Transverse colon (tissue), 4 donors: ENCODE measurements at places on chromosomes 11 and 22. TPM values are rescaled to one million over a fixed set of nuclear protein-coding genes. Genes with fewer than 3 reads are reported as not detected.

DNA sequence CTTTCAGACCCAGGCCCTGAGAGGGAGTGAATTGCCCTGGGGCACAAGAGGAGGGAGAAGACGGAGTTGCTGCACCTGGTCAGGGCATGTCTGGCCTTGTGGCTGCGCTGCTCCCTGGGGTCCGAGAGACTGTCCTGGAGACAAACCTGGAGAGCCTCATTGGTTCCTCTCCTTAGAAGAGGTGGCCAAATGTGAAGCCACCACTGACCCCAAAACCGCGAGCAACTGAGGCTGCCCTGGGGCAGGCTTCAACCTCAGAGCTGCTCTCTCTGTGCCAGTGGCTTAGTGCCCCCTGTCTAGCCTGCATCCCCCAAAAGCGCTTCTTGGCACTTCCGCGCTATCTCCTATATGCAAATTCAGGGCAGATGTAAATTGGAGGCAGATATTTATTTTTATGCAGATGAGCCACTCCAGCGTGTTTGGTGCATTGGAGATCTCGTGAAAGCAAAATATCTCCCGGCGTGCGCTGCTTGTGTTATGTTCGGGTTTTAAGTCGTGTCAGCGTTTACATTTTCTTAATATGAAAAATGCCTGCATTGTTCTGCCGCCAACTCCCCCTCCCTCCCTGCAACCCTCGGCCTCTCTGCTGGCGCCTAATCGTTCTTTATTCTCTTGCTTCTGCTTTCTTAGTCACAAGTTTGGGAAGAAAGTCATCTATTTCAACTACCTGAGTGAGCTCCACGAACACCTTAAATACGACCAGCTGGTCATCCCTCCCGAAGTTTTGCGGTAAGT lies 69.5 kb downstream of the ARHGAP8 start:
- no peak for DNase-seq
- H3K4me1 ChIP-seq: no peaks in the 10 kb centered on the region
- no peak overlapping the region for H3K4me3 ChIP-seq
- no peak overlapping the region for H3K27ac ChIP-seq
- H3K36me3 ChIP-seq: no peaks in the 10 kb centered on the region

GRCh38 chr11:45021692-45022141 lies 71.0 kb upstream of the TP53I11 start:
- no peaks in the 10 kb centered on the region for H3K27me3 ChIP-seq
- DNase-seq: peak; percentile 24
- H3K4me1 ChIP-seq: no peaks in the 10 kb centered on the region
- H3K4me3 ChIP-seq: no peak overlapping the region
- H3K27ac ChIP-seq: no peak overlapping the region

GRCh38 chr11:92347454-92347853 lies 122.8 kb downstream of the FAT3 start:
- H3K27ac ChIP-seq: no peak overlapping the region
- H3K4me3 ChIP-seq: no peak overlapping the region
- H3K27me3 ChIP-seq: no peaks in the 10 kb centered on the region
- H3K4me1 ChIP-seq: no peaks in the 10 kb centered on the region

The KCNJ1 gene
- not detected for total RNA-seq

DNA sequence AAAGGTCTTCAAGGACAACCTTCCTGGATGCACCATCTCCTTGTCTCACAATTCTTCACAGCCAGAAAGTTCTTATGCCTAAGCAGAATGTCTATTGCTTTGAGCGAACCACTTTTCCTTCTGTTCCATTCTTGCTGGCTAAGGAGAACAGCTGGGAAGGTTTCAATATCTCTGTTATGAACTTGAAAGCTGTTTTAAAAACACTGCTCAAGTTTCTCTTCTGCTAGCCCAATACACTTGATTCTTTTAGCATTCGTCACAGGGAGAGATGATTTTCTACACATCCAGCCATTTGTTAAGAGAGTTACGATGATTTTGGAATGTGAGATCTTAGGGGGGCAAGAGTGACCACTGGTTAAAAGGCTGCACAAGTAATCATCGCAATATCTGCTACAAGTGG lies 249.3 kb downstream of the KIRREL3 start:
- no peak overlapping the region for H3K27ac ChIP-seq
- no peaks in the 10 kb centered on the region for H3K4me1 ChIP-seq
- no peaks in the 10 kb centered on the region for H3K27me3 ChIP-seq
- no peak for DNase-seq

DNA sequence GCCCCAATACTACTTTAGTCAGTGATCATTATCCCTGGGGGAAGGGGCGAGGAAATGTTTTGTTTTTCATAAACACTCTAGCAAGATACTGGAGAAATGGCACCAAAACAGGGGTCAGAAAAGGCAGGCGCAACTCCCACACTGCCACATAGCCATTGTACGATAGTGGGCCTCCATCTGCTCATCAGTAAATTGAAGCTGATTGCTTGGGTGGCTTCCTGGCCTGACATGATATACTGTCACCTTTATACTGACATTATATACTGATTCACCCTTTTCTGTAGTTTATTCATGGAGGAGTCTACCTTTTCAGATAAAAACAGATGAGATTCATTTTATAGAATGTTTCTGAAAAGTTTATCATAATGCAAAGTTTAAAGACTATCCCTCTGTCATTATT lies 51.6 kb upstream of the CCDC34 start:
- DNase-seq: no peak
- H3K4me3 ChIP-seq: no peak overlapping the region
- no peaks in the 10 kb centered on the region for H3K4me1 ChIP-seq
- H3K36me3 ChIP-seq: no peaks in the 10 kb centered on the region
- no peak overlapping the region for H3K27ac ChIP-seq

DNA sequence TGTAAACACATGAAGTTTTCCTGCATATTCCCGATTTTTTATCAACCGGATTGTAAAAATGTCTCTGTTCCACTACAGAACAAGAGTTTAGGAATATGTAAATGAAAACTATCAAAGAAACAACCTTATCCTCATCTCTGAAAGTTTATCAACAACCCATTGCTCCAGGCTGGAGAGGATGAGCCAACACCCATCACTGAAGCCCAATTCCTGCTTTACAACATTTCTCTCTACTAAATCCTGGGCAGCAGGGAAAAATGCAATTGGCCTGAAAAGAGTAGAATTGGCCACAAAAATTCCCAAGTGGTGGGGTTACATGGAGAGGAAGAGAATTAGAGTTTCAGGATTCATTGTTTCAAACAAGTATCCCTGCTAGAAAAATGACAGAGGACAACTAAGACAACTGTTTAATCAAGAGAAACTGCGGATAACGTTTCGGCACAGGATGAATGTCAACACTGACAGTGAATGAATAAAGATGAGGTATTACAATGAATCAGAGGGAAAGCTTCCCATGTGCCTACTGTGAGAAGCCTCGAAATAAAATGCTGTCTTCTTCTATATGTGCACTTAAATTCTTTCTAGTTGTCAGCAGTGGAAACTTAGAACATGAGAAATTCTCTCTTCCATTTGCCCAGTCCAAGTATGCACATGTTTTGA lies 317.3 kb upstream of the ANO3 start:
- no peak overlapping the region for H3K4me3 ChIP-seq
- no peaks in the 10 kb centered on the region for H3K27me3 ChIP-seq
- no peaks in the 10 kb centered on the region for H3K36me3 ChIP-seq
- no peak for DNase-seq

- no peak for DNase-seq
- H3K27me3 ChIP-seq: no peaks in the 10 kb centered on the region
- H3K4me1 ChIP-seq: no peaks in the 10 kb centered on the region
- no peaks in the 10 kb centered on the region for H3K36me3 ChIP-seq
These were observed 17.5 kb downstream of the NCR3LG1 start for GRCh38 chr11:17369094-17369493.

DNA sequence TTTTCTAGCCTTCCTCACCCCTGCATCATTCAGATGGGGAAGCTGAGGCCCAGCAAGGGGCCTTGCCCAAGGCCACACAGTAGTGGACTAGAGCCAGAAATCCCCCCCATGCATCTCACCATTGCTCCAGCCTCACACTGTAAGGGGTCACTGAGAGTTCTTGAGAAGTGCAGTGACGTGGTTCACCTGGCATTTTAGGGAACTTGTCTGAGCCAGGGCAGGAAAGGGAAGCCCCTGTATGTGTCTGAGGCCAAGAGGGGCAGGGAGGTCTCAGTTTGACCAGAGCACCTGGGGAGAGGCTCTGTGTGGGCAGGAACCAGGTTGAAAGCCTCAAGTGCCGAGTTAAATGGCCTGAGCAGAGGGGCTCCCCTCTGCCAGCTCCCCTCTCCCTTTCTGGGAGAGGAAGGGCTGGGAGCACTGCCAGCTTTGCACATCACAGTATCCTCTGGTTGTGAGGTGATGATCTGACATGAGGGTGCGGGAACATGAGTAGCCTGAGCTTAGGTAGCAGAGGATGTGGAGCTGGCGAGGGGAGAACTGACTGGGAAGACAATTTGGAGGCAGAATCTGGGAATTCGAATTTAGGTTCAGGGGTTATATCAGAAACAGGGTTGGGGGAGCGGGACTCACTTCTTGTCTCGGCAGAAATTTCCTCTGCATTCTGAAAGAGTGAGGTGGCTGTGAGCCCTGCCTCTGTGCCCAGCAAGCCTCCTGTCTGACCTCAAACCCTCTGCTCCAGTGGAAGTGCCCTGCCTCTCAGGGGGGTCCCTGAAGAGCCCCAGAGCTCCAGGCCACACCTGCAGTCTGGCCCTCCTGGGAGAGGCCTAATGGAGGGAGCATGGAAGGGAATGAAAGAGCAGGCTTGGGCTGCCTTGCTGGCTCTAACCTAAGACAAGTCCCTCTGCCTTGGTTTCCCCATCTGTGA lies 14.6 kb downstream of the ARHGEF17 start:
- H3K4me3 ChIP-seq: no peak overlapping the region
- H3K4me1 ChIP-seq: peaks cover 74% of the 10 kb centered on the region
- DNase-seq: no peak
- no peaks in the 10 kb centered on the region for H3K27me3 ChIP-seq
- no peaks in the 10 kb centered on the region for H3K36me3 ChIP-seq

GRCh38 chr11:120245434-120245833 lies 5.5 kb downstream of the POU2F3 start:
- DNase-seq: no peak
- peaks cover 2% of the 10 kb centered on the region for H3K4me1 ChIP-seq
- no peak overlapping the region for H3K27ac ChIP-seq

- no peak for DNase-seq
- peaks cover 15% of the 10 kb centered on the region for H3K27me3 ChIP-seq
- H3K36me3 ChIP-seq: no peaks in the 10 kb centered on the region
- no peak overlapping the region for H3K27ac ChIP-seq
- no peaks in the 10 kb centered on the region for H3K4me1 ChIP-seq
These were observed 762.8 kb downstream of the BRD1 start for GRCh38 chr22:49064836-49065235.

GRCh38 chr11:94112206-94112953 lies 16.3 kb upstream of the PANX1 start:
- H3K4me1 ChIP-seq: no peaks in the 10 kb centered on the region
- H3K27ac ChIP-seq: no peak overlapping the region

- peaks cover 87% of the 10 kb centered on the region for H3K4me1 ChIP-seq
- H3K27ac ChIP-seq: peak overlapping the region; percentile 87
- no peak overlapping the region for H3K4me3 ChIP-seq
- H3K36me3 ChIP-seq: no peaks in the 10 kb centered on the region
- no peaks in the 10 kb centered on the region for H3K27me3 ChIP-seq
These were observed 18.0 kb downstream of the EHF start for GRCh38 chr11:34638897-34639296.

The LGR4 gene
- total RNA-seq: 104 TPM

DNA sequence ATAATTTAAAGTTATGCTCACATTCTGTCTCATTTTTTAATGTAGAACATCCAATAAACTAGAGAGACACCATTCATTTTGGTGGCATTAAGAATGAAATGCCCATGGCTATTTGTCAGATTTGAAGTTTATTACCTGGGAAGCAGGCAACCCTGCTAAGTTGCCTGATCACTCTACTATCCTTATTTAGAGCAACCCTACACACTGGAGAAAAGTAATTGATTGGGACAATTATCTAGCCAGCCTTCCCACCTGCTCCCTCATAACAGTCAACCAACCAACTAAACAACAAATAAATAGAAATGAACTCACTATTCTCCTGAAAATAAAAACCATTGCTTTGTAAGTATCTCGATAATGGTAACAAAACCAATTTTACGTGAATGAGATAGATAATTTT lies 1129.0 kb upstream of the TENM4 start:
- no peaks in the 10 kb centered on the region for H3K4me1 ChIP-seq
- H3K27me3 ChIP-seq: no peaks in the 10 kb centered on the region
- H3K36me3 ChIP-seq: no peaks in the 10 kb centered on the region
- no peak overlapping the region for H3K27ac ChIP-seq

GRCh38 chr11:66291706-66292542 lies at the start of gene TMEM151A:
Gene TMEM151A, plus strand, starts transcription at chr11:66291894. Its CDS starts 120 bp downstream, at chr11:66292014.
- no peak for DNase-seq
- H3K27me3 ChIP-seq: peaks cover 53% of the 10 kb centered on the region
- H3K36me3 ChIP-seq: no peaks in the 10 kb centered on the region
- H3K27ac ChIP-seq: no peak within 1 kb of the TSS

GRCh38 chr22:17872471-17872870 lies 98.2 kb upstream of the BID start:
- no peak for DNase-seq
- no peak overlapping the region for H3K27ac ChIP-seq
- H3K4me3 ChIP-seq: no peak overlapping the region
- H3K4me1 ChIP-seq: peaks cover 24% of the 10 kb centered on the region
- no peaks in the 10 kb centered on the region for H3K27me3 ChIP-seq

The FAT3 gene
- 0.40 TPM for total RNA-seq

DNA sequence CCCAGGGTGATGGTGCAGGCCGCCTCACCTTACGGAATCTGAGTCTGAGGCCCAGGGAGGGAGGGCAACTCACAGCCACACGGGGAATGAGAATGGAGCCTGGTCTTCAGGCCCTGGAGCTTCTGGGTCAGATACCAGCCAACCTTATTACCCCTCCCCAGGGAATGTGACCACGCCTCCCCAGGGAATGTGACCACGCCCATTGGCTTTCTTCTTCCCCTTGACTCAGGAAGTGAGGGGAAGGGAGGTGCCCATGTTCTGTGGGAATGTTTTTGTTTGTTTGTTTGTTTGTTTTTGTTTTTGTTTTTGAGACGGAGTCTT lies 57.5 kb upstream of the RBFOX2 start:
- H3K4me3 ChIP-seq: no peak overlapping the region
- no peaks in the 10 kb centered on the region for H3K4me1 ChIP-seq
- no peak for DNase-seq
- H3K27me3 ChIP-seq: no peaks in the 10 kb centered on the region

The KRTAP5-8 gene
- total RNA-seq: not detected

DNA sequence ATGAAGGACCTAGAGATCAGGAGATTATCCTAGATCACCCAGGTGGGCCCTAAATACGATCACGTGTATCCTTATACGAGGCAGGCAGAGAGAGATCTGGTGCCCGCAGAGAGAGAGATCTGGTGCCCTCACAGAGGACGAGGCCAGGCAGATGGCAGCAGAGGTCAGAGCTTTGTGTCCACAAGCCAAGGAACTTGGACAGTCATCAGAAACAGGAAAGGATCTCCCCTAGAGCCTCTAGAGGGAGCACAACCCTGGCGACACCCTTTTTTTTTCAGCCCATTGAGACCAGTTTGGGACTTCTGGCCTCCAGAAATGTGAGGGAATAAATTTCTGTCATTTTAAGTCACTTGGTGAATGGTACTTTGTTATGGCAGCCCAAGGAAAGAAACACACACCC lies 25.5 kb upstream of the TIMP3 start:
- no peak overlapping the region for H3K4me3 ChIP-seq
- H3K36me3 ChIP-seq: no peaks in the 10 kb centered on the region
- H3K4me1 ChIP-seq: peaks cover 6% of the 10 kb centered on the region
- no peak for DNase-seq

The CRYBA4 gene
- total RNA-seq: not detected

GRCh38 chr22:25763239-25763777 lies 21.3 kb downstream of the MYO18B start:
- H3K36me3 ChIP-seq: no peaks in the 10 kb centered on the region
- DNase-seq: no peak
- H3K4me3 ChIP-seq: no peak overlapping the region
- H3K27ac ChIP-seq: no peak overlapping the region
